ENCODE measurements at places on chromosomes 11 and 22.
A peak's percentile ranks its signal among the peaks of the same experiment; 100 is the strongest.

DNA sequence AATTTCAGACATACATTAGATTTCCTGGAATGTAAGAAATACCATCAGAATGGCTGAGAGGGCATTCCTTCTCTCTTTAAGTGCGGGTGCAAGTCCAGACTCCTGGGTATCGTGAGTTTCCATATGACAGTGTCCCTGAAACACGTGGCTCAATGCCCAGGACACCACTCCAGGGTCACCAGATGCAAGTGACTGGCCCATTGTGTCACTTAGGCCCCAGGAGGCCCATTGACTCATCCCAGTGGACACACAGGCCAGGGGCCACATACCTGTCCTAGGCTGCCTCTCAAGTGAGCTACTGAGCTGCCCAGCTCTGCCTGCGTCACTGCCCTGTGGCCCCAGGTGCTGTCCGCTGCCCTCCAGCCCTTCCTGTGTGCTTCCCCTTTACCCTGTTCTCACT is 18.5 kb downstream of the FBLN1 start:
- DNase-seq = no peak

- no peak for DNase-seq
Observed at GRCh38 chr11:65787649-65788622, 1.1 kb downstream of the OVOL1 start.

- DNase-seq = peak; percentile 32
Observed at GRCh38 chr11:100575860-100576717, 111.0 kb upstream of the ARHGAP42 start.

- DNase-seq = no peak
Observed at GRCh38 chr11:24524156-24524555, 27.3 kb downstream of the LUZP2 start.

- DNase-seq = no peak
Observed at GRCh38 chr22:46290843-46291785, 5.6 kb upstream of the GTSE1 start.

DNA sequence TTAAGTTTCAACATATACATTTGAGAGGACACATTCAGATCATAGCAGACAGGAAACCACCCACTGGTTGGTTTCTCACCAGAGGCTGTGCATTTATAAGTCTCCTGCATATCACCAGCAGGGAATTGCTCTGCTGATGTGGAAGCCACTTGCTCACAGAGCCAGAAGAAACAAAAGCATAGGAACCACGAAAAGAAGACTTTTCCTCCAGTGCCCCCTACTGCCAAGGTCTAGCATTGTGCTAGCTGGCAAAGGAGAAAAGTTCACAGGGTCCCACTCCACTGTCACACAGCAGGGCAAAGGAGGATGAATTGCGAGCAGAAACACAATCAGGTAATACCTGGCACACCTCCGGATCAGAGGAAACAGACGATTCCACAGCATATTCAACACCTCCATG is 28.9 kb upstream of the ISX start:
- DNase-seq = no peak

GRCh38 chr11:101923554-101923953 is 7.2 kb upstream of the ANGPTL5 start:
- DNase-seq = no peak

Measured in GM10248 (cell line).